ENCODE measurements at places on chromosomes 1 and 21.

- peak; percentile 78 for DNase-seq
Observed at GRCh38 chr1:115280064-115280463, 58.0 kb downstream of the NGF start.

DNA sequence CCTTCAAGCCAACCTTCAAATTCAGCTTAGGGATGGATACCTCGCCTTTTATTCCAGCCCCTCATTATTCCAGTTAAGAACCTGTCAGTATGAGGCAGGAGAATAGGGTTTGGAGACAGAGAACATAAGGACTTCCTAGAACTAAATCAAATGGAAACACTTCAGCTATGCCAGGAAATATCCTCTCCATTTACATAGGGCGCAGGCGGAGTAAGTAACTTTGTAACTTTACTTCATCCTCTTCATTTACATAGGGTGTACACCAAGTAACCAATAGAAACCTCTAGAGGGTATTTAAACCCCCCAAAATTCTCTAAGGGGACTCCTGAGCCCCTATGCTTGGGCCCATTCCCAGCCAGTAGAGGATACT lies 75.4 kb upstream of the ATF3 start:
- no peak for DNase-seq

DNA sequence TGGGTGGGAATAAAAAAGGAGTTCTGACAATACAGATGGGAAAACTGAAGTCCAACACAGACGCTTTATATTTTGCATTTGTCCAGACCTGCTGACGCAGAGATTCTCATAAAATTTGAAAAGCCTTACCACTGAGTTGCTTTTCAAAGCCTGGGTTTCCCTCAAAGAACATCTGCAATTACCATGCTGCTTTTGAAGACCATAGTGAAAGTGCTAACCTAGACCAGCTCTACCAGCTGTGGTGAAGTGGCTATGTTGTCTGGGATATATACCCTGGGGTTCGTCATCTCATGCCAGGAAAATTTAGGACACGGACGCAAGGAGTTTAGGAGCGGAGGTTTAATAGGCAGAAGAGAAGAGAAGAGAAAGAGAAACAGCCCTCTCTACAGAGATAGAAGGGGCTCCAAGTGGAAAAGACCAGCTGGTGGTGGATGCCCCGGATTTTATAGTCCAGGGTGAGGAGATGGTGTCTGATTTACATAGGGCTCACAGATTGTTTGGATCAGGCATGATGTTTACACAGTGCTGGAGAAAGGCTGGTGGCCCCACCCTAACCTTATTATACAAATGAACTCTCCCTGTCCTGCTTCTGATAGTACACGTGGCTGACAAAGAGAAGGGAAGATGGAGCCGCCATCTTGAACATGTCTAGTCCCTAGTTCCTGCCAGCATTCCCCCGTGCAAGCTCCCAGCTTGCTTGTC lies 73.8 kb downstream of the AK4 start:
- no peak for DNase-seq

- DNase-seq: no peak
Observed at GRCh38 chr21:44751186-44751798, 39.9 kb upstream of the TSPEAR start.

- no peak for DNase-seq
Observed at GRCh38 chr1:113930499-113931161, 1.5 kb downstream of the HIPK1 start.

DNA sequence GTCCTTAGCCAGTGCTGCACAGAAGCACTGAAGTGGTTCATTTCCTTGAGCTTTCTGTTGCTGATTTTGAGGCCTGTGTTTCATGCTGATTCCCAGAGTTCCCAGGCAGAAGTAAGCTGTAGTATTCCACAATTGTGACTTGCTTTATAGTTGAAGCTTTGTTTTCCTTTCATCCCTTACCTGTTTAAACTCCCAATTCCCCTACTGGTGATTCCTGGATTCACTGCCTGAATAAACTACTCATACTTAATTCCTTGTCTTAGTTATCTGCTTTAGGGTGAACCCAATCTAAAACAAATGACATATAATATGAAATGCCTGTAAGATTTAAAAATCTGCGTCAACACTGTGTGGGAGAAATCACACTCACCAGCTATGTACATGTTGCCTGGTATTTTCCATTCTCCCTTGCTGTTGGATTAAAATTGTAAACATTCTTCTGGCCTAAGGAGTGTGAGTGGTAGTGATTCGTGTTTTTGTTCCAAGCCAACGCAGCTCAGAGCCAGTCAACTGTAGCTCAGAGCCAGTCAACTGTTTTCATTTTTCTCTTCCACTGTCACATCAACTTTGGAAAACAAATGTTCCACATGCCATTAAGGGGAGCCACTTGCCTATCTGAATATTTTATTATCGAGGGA lies 879.4 kb downstream of the MRPL39 start:
- DNase-seq: no peak

GRCh38 chr1:90502696-90503095 lies 214.4 kb downstream of the BARHL2 start:
- no peak for DNase-seq

- no peak for DNase-seq
Observed at GRCh38 chr1:192943522-192943921, 115.6 kb downstream of the UCHL5 start.

GRCh38 chr1:182604175-182605164 lies at the start of gene RGS16:
TSS of gene RGS16 (minus strand) at chr1:182604389. CDS start at chr1:182604259, 130 bp downstream.
- no peak for DNase-seq

DNA sequence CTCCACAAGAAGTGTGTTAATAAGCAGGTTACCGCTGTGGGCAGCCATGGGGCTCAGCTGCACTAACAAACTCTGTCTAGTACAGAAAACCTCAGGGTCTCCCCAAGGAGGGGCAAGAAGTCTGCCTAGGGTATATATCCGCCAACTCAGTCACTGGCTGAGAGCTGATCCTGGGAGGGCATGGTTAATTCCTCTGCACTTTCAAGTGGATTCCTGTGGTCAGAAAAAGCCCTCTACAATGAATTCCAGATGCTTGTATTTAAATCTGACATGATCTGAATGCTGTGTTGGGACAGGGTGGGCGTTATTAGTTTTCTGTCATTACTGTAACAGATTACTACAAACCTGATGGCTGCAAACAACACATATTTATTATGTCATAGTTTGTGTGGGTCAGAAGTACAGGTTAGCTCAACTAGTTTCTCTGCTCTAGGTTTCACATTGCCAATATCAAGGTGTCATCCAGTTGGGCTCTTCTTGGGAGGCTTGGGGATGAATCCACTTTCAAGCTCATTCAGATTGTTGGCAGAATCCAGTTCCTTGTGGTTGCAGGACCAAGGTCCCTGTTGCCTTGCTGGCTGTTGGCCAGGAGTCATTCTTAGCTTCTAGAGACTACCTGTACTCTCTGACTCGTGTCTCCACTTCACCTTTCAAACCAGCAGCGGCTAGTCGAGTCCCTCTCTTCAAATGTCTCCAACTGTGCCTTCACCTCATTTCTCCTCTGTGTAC lies 8.0 kb upstream of the SELE start:
- peak; percentile 8 for DNase-seq

- peak; percentile 55 for DNase-seq
Observed at GRCh38 chr1:28602536-28603439, 10.7 kb downstream of the RAB42 start.

- DNase-seq: no peak
Observed at GRCh38 chr1:119139857-119140176, 636 bp downstream of the WARS2 start.

DNA sequence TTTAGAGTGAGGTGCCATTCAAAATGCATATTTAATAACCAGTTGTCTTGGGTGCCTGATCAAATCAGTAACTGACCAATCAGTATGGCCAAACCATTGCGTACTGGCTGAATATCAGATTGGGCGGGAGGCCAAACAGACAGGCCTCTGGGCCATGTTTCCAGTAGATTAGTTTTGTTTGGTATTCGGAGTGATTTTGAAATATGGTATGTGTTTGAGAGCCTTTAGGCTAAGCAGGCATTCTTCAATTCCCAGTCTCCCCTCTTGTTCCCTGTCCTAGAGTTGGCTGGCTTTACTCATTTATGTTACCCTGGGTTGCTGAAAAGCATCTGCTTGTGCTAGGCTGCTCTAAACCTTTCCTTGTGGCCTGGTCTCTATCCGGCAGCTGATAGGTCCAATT lies 80.1 kb downstream of the BACH1 start:
- no peak for DNase-seq

DNA sequence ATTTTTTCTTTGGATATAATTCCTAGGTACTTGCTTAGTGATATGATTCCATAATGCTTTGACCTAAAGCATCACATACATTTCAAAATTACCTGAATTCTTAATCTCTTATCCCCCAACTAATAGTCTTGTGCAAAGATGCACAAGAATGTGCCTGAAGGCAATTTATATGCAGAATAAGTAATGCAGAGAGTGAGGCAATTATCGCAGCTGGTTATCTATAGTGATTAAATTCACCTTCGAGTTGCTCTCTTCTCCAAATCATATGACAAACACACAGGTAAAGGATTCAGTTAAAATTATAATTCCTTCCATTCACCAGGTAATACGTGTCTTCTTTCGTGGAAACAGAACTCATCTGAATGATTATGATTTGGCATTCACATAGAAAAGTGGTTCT lies 717.3 kb downstream of the MRPL39 start:
- no peak for DNase-seq

DNA sequence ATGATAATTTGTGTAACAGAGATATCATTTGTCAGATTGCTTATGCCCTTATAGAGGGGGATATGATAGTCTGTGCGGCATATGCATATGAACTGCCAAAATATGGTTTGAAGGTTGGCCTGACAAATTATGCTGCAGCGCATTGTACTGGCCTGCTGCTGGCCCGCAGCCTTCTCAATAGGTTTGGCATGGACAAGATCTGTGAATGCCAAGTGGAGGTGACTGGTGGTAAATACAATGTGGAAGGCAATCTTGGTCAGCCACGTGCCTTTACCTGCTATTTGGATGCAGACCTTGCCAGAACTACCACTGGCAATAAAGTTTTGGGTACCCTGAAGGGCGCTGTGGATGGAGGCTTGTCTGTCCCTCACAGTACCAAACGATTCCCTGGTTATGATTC lies 82.4 kb downstream of the ZMYM4 start:
- DNase-seq: no peak

- DNase-seq: no peak
Observed at GRCh38 chr1:204345438-204345841, 14.3 kb downstream of the PLEKHA6 start.

DNA sequence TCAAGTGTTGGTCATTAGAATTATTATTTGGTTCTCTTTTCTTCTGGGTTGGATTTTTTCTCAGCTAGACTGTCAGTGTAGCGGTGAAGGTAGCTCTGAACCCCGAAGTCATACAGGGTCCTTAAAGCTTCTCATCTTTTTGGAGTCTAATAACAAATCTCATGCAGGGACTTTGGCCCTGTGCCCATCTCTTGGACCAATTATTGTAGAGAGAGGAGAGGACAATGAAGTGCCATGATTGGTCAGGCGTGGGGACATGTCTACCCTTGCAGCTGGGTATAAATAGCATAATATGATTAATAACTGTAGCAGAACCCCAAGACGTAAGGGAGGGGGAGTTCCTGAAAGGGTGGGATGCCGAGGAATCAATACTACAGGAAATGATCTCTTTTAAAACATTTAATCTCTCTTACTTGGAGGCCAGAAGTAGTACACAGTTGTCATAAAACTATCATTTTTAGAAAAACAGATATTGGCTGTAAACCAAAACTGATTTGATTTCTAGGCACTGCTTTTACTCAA lies 8.8 kb downstream of the MAGI3 start:
- DNase-seq: no peak
